AG10803 (cell line): ENCODE measurements at places on chromosomes 7 and 10.
A peak's percentile ranks its signal among the peaks of the same experiment; 100 is the strongest.

GRCh38 chr10:119859420-119860258 lies 13.0 kb downstream of the MCMBP start:
- DNase-seq, result peak; percentile 52

GRCh38 chr10:33418301-33418700 lies 83.8 kb upstream of the NRP1 start:
- DNase-seq, result no peak

GRCh38 chr10:30510932-30511700 lies 77.1 kb downstream of the MAP3K8 start:
- no peak for DNase-seq

DNA sequence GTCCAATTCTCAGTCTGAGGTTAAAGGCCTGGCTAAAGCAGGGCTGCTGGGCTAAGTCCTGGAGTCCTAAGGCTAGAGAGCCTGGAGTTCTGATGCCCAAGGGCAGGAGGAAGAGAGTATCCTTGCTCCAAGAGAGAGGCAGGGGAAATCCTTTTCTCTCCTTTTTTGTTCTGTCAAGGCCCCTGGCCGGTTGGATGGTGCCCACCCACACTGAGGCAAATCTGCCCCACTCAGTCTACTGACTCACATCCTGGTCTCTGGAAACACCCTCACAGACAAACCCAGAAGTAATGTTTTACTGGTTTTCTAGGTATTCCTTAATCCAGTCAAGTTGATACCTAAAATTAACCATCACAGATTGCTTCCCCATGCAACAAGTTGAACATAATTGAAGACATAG lies 23.0 kb downstream of the ZNF518A start:
- no peak for DNase-seq

- DNase-seq, result peak; percentile 58
Measured at GRCh38 chr7:55053651-55054571, 35.1 kb downstream of the EGFR start.

DNA sequence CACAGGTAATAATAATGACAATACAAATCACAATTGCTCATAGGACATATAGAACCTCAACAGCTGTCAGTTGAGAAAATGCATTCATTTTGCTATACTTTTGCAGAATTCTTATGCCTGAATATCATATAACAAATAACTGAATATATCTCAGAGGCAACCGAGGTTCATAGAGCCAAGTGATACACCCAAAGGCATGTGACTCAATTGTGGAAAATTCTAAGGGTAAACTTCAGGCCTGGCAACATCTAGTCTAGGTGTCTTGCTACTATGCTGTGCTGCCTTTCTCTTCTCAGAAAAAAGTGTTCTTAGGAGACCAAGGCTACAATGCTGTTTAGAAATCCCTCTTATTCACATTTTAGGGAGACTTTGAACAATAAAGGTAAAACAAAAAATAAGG lies 270.7 kb downstream of the BAMBI start:
- DNase-seq, result no peak

GRCh38 chr7:129522088-129522970 lies 20.0 kb downstream of the SMKR1 start:
- no peak for DNase-seq

GRCh38 chr7:136015638-136016037 lies 38.5 kb upstream of the MTPN start:
- DNase-seq, result no peak

- DNase-seq, result peak; percentile 83
Measured at GRCh38 chr10:52313933-52314821, at the start of gene DKK1. DKK1 (plus strand) TSS chr10:52314281; CDS start chr10:52314435, 154 bp downstream.

- DNase-seq, result no peak
Measured at GRCh38 chr7:12735923-12736322, 48.5 kb downstream of the ARL4A start.

- no peak for DNase-seq
Measured at GRCh38 chr7:158645842-158646241, 58.2 kb upstream of the PTPRN2 start.

DNA sequence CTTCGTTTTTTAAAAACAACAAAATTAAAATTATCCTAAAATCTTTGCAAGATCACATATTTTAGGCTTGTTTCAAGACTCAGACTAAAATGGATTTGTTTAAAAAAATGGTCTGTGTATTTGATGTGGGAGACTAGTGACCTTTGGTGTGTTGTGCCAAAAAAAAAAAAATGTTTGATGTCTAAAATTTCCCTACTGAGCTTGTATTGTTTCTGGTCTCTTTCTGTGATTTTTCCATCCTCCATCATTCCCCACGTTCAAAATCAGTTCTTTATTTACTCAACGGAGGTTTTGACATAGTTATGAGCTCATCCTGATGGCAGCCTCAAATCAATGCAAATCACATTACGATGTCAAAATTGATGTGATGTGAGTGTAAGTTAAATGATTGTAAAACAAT lies 326.2 kb downstream of the RNLS start:
- DNase-seq, result no peak

DNA sequence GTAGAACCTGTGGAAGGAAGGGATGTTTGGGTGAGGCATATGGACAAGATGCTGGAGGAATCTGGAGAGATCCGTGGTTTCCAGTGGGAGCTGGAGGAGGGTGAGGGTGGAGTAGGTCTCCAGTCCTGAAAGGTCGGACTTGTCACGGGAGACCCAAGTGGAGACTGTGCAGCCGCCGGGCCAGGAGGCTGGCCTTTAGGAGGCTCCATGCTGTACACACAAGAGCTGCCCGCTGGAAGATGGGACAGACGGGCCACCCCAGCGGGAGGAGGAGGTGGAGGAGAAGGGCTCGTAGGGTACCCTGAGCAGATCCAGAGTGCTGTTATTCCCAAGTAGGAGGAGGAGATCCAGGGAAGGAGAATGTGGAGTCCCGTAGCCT lies 106.7 kb downstream of the NKX6-2 start:
- no peak for DNase-seq

GRCh38 chr10:65341323-65341925 lies 1584.4 kb upstream of the LRRTM3 start:
- DNase-seq, result peak; percentile 18

GRCh38 chr10:17059197-17059688 lies 70.4 kb downstream of the CUBN start:
- DNase-seq, result peak; percentile 96

GRCh38 chr7:134552105-134552504 lies 3.2 kb downstream of the AKR1B15 start:
- no peak for DNase-seq

DNA sequence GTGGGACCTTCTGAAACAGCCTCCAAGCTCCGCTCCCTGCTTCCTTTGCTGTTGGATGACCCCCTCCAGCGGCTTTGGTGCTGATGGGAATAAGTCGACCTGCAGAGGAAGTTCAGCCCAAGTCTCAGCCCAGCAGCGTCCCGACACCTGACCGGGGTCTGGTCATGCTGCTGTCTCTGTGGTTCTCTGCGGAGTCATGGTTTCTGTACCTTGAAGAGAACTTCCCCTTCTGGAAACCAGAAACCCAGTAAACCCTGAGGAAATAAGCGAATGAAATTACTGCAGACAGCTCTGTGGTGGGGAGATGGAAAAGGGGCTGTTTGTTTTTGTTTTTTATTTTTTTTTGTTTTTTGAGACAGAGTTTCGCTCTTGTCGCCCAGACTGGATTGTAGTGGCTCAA lies 18.3 kb upstream of the ZNF12 start:
- no peak for DNase-seq

- no peak for DNase-seq
Measured at GRCh38 chr10:133180192-133180964, 20.4 kb downstream of the KNDC1 start.

DNA sequence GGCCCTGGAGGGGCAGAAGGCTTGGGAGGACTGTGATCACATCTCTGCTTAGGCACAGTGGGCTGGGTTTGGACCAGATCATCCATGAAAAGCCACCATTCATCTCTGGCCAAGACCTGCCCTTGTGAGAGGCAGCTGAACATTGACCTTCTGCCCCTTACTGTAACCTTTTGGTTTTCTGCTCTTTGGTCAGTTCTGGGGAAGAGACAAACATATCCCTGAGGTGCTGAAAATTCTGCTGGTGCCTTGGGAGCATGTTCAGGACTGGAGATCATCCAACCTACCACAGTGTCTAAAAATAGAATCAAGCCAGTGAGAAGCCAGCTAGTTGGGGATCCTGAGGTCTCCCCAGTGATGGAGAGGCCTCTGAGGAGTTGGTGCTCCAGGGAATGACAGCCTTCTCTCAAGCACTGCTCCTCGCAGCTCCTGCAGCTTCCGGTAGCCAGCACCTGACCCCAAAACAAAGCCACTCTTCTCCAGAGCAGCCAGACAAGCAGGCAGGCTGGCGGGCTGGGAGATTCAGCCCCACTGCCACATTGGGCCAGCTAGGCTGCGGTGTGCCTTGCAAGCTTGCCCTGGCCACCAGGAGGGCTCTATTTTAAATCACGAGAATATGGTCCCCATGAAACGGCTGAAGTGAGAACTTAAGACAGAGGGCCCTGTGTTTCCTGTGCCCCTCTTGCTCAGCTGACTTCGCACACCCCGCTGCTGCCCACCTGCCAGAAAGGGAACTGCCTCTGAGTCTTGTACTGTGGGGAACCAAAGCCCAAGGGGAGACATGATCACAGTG lies 37.8 kb upstream of the UBE2H start:
- DNase-seq, result peak; percentile 12

- peak; percentile 6 for DNase-seq
Measured at GRCh38 chr7:11540271-11540761, 291.7 kb downstream of the THSD7A start.

- no peak for DNase-seq
Measured at GRCh38 chr7:156889089-156889488, 3.9 kb downstream of the LMBR1 start.

DNA sequence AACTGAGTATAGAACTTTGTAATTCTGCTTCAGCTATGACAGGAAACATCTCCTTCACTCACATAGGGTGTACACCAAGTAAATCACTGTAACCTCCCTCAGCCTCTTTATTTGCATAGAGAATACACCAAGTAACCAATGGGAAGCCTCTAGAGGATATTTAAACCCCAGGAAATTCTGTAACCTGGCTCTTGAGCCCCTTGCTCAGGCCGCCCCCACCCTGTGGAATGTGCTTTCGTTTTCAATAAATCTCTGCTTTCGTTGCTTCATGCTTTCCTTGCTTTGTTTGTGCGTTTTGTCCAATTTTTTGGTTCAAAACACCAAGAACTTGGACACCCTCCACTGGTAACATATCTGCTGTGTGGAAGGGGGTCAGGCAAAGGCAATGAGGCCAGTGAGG lies 60.2 kb downstream of the CLRN3 start:
- DNase-seq, result no peak

GRCh38 chr7:80002865-80003264 lies 131.8 kb upstream of the GNAI1 start:
- DNase-seq, result no peak

DNA sequence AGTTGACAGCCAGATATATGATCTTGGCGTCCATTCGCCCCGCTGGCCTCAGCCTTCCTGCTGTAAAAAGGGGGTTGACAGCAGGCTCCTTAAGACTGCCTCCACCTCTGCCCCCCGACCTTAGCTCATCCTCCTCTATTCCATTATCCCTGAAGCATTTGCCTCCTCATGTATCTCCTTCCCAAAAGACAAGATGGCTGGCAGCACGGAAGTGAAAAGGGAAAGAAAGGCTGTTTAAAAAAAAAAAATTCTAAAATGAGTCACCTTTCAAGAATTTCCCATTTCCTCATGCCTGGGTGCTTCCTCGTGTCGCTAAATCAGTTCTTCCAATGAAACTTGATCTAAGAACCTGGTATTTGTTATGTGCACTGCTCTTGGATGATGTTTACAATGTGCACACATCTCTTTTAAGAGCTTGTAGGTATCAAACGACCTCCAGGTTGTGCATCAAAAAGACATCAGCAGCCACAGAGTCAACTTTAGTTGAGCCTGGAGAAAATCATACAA lies 1.7 kb downstream of the SCRN1 start:
- DNase-seq, result peak; percentile 87

DNA sequence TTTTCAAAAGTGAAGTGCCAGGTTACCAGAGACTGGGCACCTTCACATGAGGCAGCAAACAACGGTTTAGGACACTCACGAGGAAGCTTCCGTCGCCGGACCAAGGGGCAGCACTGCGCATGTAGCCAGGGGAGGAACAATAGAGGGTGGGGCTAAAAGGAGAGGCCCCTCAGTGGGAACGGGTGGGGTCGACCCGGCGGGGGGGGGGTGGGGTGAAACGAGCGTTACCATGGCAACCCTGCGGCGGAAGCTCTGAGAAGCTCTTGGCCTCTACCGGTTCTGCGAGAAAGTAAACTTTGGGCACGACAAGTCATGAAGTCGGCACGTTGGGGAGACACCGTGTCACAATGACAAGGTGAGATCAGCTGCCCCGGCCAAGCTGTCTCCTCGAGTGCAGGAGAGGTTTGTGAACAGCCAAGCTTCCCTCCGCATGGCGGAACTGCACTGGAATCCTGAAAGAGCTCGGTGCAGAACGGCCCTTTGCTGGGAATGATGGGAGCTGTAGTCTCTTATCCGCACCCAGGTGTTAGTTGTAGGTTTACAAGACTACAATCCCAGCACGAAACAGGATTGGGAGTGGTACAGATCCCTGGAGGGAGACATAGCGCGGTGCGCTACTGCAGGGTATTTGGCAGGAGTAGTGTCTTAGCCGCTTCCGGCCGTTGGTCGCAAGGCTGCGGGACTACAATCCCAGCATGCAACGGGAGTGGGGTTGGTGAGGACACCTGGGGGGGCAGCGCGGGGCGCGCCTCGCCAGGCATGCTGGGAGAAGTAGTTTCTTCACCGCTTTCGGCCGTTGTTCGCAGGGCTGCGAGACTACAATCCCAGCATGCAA lies 72.8 kb upstream of the ZNF722 start:
- peak; percentile 20 for DNase-seq

GRCh38 chr10:102597131-102597991 lies 46.9 kb upstream of the TRIM8 start:
- DNase-seq, result no peak

GRCh38 chr7:112882991-112883390 lies 92.8 kb upstream of the TMEM168 start:
- DNase-seq, result no peak

- DNase-seq, result no peak
Measured at GRCh38 chr10:72063703-72064391, 24.5 kb downstream of the SPOCK2 start.

DNA sequence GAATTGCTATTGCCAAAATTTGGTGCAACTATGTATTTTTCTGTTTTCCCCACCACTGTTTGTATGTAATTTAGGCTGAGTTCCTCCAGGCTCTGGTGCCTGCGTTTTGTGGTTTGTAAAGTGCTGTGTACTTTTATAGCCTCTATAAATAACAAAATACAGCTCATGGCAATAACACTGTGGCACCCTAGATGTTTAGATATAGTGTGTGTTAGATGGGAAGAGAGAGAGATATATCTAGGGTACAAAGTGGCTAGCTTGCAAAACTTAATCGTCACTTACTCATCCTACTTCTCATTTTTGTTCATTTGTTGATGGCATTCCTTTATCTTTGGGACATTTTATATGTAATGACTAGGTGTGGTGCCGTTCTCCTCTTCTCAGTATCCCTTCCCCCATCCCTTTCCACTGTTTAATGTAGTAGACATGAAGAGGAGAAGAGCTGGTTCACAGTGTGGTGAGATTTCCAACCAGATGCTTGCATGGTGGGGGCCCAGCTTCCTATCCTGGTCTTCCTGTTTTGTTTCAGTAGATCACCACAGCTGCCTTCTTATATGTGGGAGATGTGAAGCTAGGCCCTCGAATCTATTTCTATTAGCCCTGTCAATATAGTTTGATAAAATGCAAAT lies 115.0 kb downstream of the SND1 start:
- no peak for DNase-seq
